ENCODE measurements at places on chromosomes 3 and 15. TPM values are rescaled to one million over a fixed set of nuclear protein-coding genes. Genes with fewer than 3 reads are reported as not detected.
A peak's percentile ranks its signal among the peaks of the same experiment; 100 is the strongest.

The NDUFAF3 gene
- 50.5 TPM for total RNA-seq

- no peak for DNase-seq
Measured at GRCh38 chr3:29751647-29752314, 470.9 kb downstream of the RBMS3 start.

DNA sequence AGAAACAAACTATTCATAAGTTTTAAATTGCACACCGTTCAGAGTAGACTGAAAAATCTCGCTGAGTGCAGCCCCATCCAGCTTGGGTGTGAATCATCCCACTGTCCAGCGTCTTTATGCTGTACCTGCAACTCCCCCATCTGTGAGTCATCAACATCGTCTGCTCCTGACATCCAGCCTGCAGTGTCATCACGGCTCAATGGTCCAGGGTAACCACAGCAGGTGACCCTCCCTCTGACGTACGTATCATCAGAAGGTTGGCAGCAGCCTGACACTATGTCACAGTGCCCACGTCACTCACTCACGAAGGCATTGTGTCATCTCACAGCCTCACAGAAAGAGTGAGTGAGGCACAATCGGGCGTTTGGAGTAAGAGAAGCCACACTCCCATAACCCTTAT is 65.2 kb downstream of the TPRA1 start:
- DNase-seq = peak; percentile 98

- DNase-seq = no peak
Measured at GRCh38 chr15:61088675-61089074, 140.4 kb downstream of the RORA start.

DNA sequence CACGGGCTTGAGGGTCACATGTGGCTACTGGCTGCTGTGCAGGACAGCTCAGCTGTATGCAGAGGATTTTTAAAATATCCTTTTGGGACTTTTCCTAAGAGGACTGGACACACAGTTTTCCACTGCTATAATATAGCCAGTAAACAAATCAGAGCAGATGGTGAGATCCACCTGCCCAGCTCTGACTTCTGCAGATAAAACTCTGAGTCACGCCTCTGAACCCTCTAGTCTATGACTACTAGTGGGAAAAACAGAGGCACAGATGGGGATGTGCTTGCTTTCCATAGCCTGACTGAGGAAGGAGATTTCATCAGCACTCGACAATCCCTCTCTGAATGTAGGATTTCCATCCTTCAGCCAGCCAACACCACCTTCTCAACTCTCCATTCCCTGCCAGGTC is 45.1 kb downstream of the COLQ start:
- DNase-seq = no peak

DNA sequence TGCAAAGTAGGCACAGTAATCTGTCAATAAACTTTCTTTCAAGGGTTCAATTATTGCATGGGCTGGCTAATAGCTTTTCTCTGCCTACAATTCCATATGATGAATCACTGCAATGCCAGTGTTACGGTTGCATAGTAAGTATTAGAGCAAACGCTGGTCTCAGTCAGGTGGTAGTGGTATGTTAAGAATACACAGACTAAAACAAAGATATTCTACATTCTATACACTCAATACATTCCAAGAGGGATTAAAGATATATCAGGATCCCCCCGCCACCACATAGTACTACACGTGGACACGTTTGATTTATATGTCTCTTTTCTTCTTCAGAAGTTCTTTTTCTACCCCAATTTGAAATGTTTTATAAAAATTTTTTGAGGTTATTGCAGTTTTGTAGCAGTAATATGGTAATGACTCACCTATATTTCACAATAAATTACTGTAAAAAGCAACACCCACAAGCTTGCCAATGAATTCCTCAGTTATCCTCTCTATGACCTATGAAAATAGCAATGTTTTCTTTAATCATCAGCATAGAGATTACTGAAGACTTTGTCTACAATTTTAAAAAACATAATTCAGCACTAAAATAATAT is 68.2 kb downstream of the CD200R1L start:
- peak; percentile 26 for DNase-seq

The FEZF2 gene
- not detected for total RNA-seq

The DNAH12 gene
- 0.25 TPM for total RNA-seq

- no peak for DNase-seq
Measured at GRCh38 chr3:46576879-46577278, 10.8 kb upstream of the LRRC2 start.

The SLC6A11 gene
- not detected for total RNA-seq

DNA sequence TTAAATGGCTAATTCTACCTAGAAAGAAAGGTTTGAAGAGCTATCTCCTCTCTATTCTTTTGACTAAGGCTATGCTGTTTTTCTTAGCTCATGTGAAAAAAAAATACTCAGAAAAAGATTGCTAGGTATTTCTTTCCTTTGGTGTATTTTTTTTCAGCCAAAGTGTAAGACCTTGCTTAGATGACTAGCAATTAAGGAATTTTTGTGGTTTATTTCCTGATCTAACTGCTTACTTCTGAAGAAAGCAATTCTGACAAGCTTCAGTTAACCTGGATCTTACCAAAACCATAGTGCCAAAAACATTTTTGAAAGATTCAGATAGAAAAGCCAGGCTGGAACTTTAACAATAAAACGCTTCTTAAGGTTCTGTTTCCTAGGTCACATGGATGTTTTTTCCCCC is 315.6 kb downstream of the SOX2 start:
- DNase-seq = peak; percentile 99

DNA sequence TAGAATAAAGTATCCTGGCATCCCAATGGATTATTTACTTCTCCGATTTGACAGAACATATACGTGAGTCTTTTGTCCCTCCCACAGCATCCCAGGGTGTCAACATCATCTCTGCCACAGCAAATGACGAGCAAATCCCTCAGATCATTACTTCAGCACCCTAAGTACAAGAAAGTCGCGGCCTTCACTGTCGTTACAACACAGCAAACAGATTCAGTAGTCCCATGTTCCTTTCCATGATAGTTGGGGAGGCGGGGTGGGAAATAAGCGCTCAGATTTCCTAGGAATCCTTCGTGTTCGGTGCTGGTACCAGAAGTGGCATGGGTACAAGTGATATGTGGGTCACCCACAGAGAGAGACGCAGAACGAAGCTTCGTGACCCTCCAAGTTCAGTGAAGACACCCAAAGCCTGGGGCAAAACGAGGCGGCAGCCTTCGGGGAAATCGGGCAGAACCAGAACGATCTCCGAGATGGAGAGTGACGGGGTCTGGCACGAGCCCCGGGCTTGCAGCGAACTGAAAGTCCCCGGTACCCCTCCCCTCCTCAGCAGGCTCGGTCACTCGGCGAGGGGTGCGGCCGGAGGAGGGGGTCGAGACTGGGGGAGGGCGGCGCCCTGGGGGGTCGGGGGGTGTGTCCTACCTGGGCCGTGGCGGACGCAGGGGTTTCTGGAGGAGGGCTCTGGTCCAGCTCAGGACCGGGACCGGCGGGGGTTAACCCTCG is 619 bp downstream of the TTBK2 start:
- DNase-seq = peak; percentile 38

The RCN2 gene
- 38.9 TPM for total RNA-seq

DNA sequence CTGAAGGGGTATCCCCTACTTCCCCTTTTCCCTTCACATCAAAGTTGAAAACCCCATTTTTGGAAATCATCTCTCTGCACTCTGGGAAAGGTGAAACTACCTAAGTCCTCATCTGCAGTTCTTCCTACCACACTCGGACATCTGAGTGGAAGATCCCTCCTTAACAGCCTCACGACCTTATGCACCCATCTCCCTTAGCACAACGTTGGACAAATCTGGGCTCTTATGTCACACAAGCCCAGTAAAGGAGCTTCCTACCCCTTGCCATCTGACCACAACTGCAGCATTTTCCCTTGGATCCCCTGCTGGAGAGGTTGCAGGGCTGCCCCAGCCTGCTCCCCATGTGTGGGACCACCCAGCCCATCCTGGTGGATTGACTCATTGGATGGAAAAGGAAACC is 252.1 kb upstream of the ST8SIA2 start:
- DNase-seq = no peak

DNA sequence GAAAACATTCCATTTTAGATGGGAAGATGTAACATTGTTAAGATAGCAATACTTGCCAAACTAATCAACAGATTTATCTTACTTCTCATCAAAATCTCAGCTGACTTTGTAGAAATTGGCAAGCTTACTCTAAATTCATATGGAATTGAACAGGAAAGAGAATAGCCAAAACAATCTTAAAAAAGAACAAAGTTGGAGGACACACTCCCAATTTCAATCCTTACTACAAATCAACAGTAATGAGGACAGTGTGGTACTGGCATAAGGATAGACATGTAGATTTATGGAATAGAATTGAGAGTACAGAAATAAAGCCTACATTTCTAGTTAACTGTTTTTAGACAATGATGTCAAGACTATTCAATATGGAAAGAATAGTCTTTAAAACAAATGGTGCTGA is 308.3 kb downstream of the SUCLG2 start:
- DNase-seq = no peak

DNA sequence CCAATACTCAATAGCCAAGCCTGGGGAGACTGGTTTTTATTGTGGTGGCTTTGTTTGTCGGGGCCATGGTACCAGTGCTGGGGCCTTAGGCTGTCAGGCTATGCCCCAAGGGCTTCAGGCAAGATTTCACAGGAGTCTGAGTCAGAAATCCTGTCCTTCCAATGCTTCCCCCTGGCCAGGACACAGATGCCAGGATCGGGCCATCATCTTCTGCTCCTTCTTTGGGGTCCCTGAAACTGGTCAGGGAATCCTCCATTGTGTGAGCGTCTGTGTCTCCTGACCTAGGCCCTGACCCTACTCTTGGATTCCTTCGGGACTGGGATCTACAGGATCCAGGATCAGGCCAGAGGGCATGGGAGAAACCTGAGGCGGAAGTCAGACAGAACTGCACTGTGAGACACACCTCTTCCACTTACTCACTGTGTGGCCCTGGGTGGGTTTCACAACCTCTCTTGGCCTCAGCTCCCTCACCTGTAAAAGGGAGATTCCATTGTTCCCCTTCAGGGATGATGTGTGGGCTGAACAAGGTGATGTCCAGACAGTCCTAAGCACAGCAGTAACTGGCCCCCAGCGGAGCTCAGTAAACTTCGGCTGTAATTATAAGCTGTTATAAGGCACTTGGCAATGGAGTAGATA is 292.7 kb downstream of the UACA start:
- DNase-seq = no peak

The TMEM207 gene
- not detected for total RNA-seq

The SPATA12 gene
- total RNA-seq = 0.10 TPM

- DNase-seq = no peak
Measured at GRCh38 chr3:186705882-186706780, 11.0 kb upstream of the KNG1 start.

The GOLGA6L7 gene
- not detected for total RNA-seq

The GCNT3 gene
- 41.3 TPM for total RNA-seq

DNA sequence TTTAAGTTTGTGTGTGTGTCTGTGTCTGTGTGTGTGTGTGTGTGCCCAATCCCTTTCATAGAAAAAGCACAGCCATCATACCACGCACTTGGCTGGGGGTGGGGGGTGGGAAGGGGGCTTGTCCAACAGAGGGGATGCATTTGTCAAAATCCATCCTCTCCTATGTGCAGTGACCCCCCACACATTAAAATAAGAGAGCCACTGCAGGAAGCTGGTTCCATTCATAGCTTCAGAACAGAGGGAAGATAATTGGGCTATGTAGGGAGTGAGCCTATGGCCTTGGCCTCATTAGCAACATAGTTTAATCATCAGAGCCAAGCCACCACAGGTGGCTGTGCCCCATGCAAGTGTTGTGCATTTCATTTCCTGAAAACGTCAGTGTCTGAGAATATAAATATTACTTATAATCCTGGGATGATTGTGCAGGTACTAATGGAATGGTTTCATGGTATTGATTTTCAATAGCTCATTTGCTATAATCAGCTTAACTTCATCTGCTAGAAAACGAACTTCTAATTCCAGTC is 330.8 kb downstream of the CNTN6 start:
- DNase-seq = no peak

DNA sequence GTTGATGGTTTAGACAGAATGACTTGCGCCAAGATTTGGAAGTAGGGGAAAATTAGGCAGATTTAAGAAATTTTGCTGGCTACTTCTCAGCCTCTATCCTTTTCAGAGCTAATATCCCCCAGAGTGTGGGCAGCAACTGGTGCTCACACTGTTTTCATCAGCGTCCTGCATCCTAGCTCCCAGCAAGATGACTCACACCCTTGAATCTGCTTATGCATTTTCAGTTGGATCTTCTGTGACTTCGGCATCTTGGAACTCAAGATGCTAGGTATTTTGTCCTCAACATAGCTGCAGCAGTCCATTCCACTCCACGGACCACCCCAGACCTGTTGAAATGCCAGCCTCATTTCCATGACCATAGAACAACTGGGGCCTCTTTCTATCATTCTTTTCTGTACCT is 336.1 kb upstream of the NR2F2 start:
- peak; percentile 62 for DNase-seq

The SCAMP5 gene
- 0.69 TPM for total RNA-seq

DNA sequence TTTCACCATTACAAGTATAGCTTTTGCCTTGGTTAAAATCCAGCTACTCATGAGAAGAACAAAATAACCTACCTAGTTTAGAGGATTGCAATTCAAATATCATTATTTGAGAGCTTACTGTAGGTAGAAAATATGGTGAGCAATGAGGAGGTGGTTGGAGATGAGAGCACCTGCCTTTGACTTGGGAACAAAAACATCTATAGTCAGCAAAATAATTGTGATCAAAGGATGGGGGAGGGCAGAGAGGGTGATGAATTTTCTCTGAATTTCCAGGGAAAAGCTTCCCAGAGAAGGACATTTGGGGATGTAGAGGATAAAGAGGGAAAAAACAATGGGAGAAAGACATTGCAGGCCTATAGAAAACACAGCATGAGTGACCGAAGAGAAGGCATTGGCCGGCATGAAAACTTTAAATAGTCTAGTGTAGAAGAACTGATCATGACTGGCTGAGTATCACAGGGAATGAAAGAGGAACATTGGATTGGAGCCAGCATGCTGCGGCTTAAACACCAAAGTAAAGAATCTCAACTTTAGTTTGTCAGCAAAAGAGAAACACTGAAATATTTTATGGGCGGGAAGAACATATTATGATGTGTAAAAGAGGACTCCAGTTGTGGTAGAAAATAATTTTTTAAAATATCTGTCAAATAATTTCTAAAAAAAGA is 581.3 kb downstream of the UNC13C start:
- no peak for DNase-seq

DNA sequence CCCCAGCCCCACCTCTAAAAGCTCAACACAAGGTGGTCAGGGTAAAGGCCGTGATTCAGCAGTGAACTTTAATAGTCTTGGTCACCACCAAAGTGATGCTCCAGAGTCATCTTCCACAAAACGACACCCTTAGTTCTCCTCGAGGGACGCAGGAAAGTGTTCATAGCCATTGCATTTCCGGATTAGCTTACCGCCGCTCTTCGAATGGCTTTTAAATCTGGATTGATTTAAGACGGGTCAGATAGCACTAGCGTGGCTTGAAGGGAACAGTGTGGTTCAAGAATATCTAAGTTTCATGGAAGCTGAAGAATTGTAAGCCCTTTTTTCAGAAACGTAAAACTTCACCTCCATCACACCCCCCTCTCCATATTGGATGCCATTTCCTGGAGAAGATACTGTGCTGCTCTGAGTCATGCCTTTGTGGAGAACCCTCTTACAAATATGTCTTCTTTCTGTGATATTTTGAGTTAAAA is 829 bp downstream of the RNF7 start:
- DNase-seq = peak; percentile 45

The SQOR gene
- 313 TPM for total RNA-seq
